H1 (cell line): ENCODE measurements at places on chromosomes 7 and 10. TPM values are rescaled to one million over a fixed set of nuclear protein-coding genes. Genes with fewer than 3 reads are reported as not detected.

DNA sequence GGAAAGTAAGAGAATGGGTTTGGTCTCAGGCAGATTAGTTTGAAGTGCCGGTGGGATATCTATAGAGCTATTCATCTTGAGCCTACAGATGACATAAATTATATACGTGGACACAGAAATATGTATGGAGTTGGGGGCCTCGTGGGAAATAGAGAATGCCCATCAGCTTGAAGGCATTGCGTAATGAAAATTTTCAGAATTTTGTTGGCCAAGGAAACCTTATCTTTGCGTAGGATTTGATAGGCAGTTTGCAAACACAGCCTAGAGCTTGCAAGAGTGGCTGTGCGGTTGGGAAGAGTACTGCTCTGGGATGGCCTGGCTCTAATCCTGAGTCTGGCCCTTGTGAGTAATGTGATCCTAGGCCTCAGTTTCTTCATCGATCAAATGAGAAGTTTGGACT, 32.3 kb downstream of the MCM10 start:
- no peak for DNase-seq

GRCh38 chr7:47503281-47503680, 78.6 kb downstream of the TNS3 start:
- no peak for DNase-seq

DNA sequence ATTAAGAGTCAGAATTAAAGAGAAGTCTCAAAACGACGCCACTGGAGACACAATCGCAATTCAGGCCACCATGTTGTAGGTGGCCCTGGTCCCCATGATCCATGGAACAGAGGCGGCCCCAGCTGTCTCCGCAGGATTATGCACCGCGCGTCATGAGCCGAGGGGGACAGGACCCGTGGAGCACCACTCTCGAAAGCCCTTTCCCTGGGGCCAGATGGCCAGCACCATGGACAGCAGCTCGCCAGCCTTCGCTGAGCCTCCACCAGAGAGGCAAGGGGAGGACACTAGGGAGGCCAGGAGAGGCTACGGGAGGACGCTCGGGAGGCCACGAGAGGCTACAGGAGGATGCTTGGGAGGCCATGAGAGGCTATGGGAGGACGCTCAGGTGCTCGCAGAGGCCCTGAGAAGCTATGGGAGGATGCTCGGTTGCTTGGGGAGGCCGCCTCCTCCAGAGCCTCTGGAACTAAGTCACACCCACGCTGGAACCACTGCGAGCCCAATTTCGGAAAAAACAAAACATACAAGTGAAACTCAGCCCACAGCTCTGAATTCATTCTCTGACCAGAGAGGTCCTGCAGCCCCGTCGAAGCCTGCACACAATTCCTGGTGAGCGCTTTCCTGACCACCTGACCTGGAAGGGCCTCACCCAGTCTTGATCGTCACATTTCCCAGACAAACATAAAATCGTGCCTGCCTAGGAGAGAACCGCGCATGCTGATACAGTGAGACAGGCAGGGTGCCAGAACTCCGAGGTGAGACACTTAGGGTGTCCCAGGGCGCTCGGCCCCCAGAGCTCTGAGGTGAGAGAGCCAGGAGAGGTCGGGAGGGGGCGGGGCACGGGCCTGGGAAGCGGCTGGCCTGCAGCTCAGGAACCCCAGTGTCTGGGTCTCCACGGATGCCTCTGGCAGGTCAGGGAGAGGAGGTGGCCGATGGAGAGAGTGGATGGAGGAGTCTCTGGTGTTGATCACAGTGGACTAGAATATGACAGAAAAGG, 224.4 kb downstream of the PTPRN2 start:
- DNase-seq, result peak; percentile 83

CLDN15 gene
- total RNA-seq, result 5.5 and 5.9 TPM in 2 replicates

SORCS1 gene
- 4.6 and 4.9 TPM in 2 replicates for total RNA-seq
